NK-92 treated with Interleukin-12 subunit alpha and Interleukin-12 subunit beta, amount 100 ng/mL, for 24 hours (cell line): ENCODE measurements at places on chromosomes 6 and 20.
A peak's percentile ranks its signal among the peaks of the same experiment; 100 is the strongest.

DNA sequence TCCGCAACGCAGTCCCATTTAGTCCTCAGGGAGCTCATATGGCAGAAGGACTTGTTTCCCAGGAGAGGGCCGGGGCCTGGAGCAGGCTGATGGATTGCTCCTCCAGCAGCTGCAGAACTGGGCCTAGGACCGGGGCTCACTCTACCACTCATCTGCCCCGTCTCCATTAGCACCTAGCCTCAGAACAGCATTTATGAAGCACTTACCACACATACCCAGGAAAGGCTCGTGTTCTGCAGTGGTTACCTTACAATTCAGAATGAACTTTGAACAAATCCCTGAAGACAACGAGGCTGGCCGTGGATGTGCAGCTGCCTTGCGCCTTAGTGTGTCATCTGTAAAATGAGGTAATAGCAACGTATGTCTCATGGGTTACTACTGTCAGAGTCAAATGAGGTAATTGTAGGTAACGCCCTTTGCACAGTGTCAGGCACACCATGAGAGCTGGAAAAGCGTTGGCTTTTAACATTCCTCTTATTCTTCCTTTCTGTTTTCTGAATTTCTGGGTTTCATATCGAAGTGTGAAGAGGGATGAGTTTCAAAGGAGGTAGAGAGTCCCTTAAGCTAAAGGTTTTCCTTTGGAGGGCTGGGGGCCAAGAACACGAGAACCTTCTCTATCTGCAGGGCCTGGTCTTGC, 46.3 kb upstream of the CD93 start:
- DNase-seq = no peak

DNA sequence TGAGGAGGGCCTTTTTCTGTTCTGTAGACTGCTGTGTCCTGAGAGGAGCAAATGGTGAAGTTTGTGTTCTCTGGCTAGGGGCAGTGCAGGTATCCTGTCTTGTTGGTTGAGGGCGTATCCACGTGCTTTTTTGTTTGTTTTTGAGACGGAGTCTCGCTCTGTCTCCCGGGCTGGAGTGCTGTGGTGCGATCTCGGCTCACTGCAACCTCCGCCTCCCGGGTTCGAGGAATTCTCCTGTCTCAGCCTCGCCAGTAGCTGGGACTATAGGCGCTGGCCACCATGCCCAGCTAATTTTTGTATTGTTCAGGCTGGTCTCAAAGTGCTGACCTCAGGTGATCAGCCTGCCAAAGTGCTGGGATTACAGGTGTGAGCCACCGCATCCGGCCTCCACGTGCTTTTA, 10.8 kb upstream of the PXDC1 start:
- DNase-seq = no peak

DNA sequence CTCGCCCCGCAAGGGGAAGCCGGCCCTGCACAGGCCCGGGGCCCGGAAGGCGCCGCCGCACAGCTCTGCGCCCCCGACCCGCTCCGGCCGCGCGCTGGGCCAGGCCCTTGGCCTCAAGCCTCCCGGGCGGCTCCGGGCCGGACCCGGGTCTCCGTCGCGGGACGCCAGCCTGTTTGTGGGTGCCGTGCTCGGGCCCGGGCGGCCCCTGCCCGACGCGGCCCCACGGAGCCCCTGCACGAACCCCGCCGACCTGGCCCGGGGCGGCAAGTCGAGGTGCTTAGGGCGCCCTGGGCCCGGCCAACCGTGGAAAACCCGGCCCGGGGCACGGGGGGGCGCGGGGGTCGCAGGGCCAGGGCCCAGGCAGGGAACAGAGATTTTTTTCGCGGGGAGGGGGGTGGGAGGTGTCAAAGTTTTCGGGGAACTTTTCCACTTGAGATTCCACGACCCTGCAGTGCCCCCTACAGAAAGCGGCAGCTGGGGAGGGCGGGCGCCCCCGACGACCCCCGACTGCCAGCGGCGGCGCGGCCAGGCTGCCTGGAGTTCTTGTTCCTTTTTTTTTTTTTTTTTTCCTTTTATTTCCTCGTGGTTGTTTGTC, 805 bp upstream of the STX16 start:
- DNase-seq = no peak

DNA sequence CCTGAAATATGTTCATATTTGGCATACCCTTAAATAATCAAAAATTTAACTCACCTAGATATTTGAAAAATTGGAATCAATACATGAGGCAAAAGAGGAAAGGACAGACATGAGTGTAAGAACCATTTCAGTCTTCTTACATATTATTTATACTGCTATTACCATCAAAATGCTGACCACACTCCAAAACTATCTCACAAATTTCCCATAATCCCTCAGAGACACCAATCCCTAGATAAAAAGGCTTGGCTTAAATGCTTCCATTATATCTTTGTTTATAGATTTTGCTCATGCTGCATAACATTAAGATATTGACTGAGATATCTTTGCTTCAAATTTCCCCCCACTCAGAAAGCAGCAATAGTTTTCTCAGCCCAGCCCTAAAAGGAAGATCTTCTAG, 11.7 kb upstream of the NT5DC1 start:
- no peak for DNase-seq

DNA sequence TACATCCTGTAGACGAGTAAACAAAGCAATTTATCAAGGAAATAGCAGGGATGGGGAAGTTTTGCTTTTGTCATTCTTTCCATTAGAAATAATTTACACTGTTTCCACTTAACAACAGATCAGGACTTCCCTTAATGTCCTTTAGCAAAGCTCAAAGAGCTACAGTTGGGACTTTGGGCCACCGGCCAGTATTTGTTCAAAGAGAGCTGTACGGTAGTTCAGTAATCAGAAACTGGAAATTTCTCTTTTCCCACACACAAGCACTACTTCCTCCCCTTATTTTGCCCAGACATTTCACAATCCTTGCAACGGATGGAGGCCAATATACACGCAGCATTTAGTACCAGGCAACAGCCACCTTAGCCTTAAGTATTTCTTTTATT, 12.1 kb upstream of the HINT3 start:
- DNase-seq = no peak

DNA sequence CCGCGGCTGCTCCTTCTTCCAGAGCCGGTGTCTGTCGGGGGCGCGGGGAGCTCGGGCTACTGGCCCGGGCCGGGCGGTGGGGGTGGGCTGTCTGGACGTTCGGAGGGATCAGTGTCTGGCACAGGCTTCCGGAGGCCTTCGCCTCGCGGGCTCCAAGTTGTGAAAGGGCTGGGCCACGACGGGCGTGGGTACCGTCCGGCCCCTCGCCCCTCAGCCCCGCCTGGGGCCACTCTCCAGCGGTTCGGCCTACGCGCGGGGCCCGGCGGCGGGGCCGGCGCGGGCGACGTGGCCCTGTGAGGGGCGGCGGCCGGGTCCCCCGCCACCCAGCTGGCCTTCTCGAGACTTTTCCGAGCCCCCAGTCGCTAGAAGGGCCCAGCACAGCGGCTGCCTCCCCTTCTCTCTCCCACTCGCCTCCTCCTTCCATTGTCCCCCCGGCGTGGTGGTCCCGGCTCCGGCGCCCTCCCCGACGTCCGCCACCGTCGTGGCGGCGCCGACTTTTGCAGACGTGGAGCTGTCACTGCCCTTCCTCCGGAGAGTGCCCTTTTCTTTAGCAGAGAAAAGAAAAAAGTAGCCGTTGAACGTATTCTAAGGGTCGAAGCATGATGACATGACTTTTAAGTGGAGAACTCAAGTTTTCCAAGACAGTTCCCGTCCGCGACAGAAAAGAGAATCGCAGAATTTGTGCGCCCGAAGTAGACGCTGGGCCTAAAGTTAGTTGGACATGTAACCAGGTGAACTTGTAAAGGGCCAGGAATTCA, 571 bp downstream of the ITCH start:
- peak; percentile 67 for DNase-seq

- no peak for DNase-seq
Observed at GRCh38 chr6:4299476-4299875, 164.1 kb upstream of the ECI2 start.

DNA sequence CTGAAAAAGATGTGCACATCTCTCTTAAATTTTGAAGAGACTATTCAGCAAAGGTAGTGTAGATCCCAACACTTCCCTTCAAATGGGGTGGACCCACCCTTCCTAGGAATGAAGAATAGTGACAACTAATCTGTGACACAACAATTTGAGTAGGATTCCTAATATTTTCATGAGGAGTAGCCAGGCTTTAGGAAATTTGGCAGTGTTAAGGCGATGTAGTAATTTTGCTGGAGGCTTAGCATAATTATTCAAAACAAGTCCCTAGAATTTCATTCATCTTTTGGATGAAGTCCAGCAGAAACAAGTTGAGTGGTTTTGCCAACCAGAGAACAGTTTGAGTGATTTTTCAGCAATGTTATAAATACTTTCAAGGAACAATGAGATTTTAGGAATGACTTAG, 52.4 kb downstream of the ELOVL4 start:
- DNase-seq = no peak

GRCh38 chr6:33778444-33779121, 10.3 kb downstream of the LEMD2 start:
- DNase-seq = no peak

DNA sequence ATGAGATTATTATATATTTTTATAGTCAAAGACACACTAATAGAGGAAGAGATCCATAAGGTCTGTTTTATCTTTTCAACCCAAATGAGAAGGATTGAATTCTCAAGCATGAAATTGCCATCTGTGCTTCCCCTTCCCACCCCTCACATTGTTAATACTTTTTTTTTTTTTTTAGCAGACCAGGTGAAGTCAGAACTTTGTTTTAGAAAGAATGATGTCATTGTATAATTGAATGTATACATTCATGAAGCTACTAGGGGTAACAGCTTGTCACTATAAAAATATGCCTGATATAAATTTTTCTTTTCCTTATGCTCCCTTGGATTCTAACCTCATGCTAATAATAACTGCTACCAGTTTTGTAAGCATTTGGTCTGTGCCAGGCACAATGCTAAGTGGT, 88.9 kb downstream of the TFAP2B start:
- no peak for DNase-seq

DNA sequence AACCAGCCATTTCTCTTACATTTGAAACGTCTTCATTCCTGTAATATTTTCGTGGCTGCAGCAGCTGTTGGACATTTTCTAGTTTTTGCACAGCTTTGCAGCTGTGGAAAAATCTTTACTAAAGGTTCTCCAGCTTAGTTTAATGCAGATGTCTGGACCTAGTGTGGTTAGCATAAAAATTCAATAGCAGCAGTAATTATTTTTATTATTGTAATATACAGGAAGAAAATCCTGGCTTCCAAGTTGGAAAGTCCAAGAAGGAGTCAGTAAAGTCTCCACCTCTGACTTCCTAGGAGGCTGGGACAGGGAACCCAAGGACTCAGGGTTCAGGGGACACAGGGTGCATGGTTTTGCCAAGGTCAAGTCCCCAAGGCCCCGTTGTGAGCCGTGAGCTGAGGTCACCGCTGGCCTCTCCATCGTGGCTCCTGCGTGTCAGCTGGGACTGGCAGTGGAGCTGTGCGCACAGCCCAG, 230.6 kb downstream of the FNDC1 start:
- no peak for DNase-seq

DNA sequence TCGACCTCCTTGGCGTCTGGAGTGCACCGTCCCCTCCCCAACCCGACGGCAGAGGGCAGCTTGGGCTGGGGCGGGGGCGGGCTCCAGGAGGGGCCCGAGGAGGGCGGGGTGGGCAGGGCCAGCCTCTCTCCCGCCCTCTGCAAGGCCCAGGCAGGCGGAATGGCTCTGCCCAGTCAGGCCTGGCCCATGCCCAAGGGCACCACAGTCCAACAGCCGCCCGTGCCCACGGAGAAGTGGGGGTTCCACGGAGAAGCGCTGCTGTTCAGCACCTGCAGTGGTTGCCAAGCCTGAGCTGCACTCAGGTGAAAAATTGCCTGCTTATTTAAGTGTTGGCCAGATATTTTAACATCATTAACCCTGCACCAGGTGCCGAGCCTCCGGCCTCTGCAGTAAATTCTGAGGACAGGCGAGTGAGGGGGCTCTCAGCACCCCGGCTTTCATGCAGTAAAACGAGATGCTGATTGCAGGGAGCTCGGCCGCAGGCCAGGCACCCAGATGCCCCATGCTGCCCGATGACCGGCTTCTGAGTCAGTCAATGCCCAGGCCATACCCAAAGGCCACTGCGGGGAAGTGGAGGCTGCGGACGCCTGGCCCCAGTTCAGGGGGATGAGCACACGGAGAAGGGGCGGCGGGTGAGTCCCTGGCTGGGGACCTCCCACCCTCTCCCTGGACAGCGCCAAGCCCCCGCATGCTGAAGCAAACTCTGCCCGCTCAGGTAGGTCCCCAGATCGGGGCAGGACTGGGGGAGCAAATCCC, at the start of gene SRMS:
SRMS (minus strand) TSS at position 25 of the 756 bp plus-strand sequence. CDS start 286 bp downstream, outside the sequence.
- no peak for DNase-seq

- no peak for DNase-seq
Observed at GRCh38 chr20:6855104-6855503, 87.6 kb downstream of the BMP2 start.

GRCh38 chr20:21214431-21214830, 88.5 kb downstream of the KIZ start:
- DNase-seq = no peak

DNA sequence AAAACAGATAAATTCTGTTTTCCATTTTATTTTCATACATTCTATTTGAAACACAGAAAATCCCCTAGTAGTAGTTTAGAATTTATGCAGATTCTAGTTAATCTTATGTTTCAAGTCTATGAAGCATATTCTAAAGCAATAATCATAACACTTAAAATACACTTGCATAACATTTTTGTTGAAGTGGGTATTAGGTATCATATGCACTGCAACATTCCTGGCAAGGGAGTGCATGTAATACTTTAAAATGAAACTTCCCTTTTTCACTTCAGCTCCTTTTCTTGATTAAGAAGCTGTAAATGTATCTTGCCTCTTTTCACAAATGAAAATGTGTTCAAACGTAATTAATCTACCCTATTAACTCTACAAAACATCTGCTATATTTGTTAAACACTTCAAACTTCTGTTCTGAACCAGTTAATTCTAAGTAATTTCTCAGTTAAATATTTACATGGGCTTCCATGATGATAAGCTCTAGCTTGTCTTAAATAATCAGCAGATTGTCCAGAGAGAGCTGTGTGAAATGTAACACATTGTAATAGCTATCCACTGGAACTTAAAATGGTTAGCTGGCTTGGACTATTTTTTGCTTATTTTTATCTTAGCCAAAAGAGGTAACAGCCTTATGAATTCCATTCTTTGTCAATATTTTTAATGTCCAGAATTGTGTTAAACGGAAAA, 192.8 kb downstream of the COL19A1 start:
- DNase-seq = no peak

- DNase-seq = no peak
Observed at GRCh38 chr6:109285366-109285765, 96.9 kb downstream of the CD164 start.

DNA sequence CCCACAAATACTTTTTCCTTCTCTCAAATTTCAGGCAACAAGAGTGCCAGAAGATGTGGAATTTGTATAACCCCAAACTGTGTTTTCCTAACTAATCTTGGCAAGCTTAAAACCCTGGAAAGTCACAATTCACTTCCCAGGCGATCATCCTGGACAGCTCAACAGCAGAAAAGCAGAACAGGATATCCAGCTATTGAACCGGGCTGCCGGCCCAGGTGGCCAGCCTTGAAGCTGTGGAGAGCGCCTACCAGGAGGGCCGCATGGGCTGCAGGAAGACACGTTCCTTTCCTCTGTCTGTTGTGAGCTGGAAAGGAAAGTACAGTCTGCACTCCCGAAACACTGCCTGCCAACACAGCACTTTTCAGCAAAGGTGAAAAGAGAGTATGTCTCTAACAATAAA, 719.7 kb upstream of the MARCKS start:
- no peak for DNase-seq

GRCh38 chr6:136446579-136447187, 103.5 kb downstream of the MAP7 start:
- DNase-seq = no peak
